Choroid plexus epithelial cell (primary cell): ENCODE measurements at places on chromosomes 11 and 22.
A peak's percentile ranks its signal among the peaks of the same experiment; 100 is the strongest.

DNA sequence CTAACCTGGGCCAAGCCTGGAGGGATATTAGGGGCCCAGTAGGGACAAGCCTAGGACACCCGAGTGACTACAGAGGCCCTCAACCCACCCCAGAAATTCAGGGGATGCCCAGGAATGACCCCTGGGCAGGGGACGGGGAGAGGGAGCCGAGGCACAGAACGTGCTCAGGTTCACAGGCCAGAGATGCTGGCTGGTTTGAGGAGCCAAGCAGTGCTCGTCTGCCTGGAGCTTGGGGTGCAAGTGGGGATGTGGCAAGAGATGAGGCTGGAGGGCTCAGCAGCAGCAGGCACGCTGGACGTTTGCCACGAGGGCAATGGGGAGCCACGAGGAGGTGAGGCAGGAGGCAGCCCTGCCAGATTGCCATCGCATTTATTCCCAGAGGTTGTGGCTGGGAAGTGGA lies 34.0 kb upstream of the EMID1 start:
- no peak for DNase-seq

GRCh38 chr11:64004590-64004984 lies 18.3 kb downstream of the OTUB1 start:
- DNase-seq: no peak

DNA sequence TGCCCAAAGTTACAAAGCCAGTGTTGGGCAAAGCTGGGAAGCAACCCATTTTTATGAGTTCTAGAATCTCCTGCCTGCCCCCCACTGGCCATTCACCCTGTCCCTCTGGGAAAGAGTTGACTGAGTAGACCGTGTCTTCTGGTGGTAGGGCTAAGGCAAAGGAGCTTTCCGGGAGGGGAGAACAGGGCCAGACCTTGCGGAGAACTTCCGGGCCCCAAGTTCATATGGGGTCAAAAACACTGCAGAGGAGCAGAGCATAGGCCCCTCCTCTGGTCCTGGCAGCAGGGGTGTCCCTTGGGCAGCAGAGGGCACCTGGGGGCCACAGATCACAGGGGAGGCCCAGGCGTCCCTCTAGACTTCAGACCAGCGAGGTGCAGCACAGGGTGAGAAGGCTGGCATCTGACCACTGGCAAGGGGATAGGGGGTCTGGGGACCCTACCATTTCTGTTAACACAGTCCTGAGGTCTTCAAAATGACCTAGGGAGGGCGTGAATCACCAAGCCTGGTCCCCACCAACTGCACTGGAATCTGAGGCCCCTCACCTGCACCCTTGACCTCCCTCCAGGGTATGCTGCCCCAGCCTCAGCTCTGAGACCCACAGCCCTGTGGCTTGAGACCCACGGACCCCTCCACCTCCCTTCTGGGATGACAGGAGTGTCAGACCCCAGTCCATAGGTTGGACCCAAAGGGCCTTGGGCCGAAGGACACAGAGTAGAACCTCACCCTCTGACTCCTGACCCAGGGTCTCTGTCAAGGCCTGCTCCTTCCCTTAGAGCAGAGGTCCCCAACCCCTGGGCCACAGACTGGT lies 1.3 kb upstream of the ARAP1 start:
- no peak for DNase-seq

DNA sequence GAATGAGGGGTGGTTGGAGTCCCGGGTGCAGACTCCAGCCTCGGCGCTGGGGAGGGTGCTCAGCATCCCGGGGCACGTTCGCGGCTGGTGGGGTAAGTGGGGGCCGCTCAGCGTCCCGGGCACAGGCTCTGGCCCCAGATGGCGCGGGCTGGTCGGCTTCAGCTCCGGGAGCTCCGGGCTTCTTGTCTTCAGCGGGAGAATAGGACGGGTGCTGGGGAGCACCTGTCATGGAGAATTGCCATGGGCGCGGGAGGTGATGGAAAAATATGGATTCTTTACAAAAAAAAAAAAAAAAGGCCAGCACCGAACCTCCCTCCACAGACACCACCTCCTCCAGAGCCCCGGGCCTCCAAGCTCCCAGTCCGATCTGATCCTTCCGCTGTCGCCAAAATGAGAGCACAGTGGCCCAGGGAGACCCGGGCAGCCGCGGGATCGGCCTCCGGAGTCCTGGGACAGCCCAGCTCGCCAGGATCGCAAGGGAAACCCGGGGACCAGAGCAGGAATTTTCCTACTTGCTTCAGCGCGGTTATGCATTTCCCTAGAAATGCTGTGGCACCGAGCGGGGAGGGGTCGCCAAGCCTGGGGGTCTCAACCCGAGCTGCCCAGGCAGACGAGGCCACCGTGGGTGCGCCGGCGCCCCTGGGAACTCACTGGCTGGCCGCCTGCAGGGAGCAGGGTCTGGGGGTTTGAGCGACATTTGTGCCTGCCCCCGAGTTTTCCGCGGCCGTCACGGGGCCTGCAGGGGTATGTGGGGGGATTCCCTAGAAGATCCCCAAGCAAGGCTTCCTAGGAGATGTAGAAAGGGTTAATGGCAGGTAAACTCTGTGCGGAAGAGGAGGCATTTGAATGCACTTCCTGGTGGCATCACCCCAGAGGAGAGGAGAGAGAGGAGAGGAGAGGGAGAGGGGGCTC lies 1336.9 kb downstream of the BRD1 start:
- no peak for DNase-seq

GRCh38 chr22:46346680-46347405 lies 11.3 kb downstream of the TRMU start:
- DNase-seq: no peak

DNA sequence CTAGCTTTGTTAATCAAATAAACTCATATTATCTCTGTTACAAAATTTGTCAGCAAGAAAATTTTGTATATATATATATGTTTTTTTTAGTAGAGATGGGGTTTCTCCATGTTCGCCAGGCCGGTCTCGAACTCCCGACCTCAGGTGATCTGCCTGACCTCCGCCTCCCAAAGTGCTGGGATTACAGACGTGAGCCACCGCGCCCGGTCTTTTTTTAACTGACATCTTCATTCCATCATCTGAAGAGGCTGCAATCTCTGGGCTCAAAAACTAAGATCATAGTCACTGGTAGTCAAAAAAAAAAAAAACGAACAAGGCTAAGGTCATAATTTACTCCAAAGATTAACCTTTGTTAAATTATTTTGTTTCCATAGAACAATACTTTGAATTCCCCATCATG lies 5.3 kb upstream of the KLHDC7B start:
- no peak for DNase-seq

DNA sequence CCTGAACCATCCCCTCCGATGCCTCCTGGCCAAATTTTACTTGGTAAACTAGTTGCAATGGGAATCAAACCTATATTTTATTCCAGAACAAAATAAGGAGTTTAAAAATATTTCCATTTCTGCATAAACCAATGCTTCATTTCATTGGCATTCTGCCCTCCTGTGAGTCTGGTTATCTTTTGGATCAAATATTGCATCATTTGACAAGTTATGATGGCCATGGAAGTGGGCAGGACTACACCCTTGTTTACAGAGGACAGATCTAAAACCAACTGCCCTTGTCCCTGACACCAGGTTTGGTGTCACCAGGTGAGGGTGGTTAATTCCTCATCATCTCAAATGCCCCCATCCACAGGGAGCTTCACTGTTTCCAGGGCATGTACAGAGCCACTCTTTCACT lies 28.2 kb upstream of the E2F8 start:
- DNase-seq: no peak

DNA sequence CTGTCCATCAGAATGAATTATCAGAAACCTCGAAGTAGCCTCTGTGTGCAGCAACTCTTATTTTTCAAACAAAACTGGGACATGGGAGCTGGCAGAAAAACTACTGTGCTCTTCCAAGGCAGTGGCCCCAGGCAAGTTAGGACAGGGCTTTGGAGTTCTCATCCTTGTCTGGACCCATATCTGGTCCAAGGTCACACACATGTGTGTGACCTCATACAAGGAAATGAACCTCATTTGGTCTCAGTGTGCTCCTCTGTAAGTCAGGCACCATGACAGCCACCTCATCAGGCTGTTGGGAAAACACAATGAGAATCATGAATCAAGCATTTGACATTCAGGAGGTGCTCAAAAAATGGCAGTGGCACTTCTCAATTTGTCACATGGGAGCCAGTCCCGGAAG lies 25.8 kb downstream of the LARGE1 start:
- no peak for DNase-seq

DNA sequence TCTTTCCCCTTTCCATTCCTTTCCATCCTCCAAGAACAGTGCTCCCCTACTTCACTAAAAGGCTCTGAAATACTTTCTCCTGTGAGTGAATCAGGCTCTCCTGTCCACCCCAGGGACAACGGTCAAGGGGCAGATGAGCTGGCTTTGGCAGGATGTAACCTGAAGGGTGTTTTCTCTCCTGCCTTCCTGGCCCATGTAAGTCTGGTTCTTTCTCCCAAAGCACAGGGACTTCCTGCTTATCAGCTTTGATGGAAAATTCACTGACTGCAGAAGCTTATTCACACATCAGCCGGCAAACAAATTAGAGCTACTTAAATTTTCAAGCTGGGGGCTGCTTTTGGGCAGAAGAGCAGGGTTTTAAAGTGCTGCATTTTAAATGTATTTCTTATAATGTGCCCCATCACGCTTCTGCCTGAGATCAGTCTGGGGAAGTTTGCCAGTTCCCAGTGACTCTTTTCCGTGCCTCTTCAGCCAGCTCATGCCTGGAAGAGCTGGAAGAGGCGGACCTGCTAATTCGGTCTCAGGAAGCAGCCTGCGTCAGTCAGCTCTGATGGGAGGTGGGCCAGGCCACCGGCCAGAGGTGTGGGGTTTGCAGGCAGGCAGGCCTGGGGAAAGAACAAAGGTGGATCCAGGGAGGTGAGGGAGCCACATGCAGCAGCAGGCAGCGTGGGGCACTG lies 140.4 kb upstream of the TBCEL start:
- no peak for DNase-seq

DNA sequence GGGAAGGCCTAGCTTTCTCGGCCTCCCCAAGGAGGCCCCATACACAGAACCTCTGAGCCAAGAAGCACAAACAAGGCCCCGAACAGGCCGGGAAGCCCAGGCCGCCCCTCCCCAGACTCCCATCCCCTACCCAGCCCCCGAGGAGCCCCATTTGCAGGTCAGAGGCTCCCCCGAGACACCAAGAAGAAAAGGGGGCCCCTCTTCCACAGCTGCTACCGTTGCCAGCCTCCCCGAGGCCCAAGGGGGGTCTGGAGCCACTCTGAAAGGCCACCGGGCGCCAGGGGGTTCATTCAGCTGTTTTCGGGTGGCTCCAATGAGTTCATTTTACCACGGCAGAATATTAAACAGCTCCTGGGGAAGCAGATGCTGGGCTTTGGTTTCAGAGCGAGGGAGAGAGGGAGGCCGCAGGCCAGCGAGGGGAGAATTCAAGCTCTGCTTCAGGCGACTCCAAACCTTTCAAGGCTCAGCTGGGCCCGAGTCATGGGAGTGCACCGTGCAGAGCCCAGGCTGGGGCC lies 28.5 kb downstream of the MN1 start:
- no peak for DNase-seq

DNA sequence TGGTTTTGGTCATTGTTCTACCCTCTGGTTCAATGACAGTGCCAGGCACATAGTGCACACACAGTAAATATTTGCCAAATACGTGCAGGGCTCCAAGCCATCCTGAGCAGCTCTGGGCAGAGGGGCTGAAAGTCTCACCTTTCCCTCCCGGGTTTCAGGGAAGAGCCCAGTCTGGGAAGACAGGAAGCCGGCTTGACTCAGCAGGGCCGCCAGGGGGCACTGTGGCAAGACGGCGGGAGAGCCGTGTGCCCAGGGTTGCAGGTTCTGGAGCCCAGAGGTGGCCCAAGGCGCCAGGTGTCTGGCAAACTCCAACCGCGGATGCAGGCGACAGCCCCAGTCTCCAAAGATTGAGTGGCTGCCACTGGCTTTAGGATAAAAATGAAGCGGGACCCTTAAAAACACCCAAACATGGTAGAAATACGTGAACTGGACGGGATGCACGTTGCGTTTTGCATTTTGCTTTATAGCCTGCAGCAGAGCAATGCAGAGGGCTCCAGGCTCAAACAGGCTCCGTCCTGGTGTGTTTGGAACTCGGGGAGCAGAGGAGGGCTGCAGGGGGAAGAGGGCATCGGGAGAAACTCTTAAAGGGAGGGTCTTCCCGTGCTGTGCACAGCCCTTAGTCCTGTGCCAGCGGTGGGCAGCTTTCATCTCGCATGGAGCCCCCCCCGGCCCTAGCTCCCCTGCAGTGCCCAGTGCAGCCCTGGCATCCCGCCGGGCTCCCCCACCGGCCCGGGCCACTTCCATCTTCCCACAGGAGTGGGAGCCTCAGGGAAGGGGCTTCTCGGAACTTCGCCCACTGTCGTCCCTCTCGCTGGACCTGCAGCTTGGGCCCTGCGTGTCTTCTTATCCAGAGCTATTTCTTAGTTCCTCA lies 10.7 kb downstream of the KRTAP5-5 start:
- peak; percentile 37 for DNase-seq

DNA sequence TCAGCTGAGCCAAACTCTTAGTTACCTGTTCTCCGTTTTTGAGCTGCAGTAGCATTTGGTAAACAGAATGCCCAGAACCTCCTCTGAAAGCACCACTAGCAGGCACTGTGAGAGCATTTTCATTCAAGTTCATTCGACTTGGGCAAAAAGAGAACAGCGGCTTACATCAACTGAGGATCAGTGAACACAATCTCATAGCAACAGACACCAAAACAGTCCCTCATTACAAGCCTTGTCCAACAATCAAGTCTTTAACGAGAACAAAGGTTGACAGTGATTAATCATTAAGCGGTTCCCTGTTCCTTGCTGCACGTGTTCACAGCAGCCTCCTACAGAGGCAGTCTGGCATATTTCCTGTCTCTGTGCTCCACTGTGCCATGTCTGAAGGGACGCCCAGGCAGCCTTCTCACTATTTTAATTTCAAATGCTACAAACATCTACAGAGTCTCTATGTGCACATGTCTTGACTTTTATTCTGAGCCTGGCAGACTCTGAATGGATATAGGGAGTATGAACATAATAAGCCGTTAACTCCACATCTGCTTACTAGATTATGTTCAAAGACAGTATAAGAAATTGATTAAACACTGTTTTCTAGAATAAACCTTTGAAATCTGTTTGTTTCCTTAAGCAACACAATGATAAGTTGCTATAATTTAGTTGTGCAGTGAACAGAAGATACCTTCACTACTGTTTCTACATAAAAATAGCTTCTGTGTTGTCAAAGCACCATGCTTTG lies 88.3 kb upstream of the MTMR2 start:
- DNase-seq: peak; percentile 89

DNA sequence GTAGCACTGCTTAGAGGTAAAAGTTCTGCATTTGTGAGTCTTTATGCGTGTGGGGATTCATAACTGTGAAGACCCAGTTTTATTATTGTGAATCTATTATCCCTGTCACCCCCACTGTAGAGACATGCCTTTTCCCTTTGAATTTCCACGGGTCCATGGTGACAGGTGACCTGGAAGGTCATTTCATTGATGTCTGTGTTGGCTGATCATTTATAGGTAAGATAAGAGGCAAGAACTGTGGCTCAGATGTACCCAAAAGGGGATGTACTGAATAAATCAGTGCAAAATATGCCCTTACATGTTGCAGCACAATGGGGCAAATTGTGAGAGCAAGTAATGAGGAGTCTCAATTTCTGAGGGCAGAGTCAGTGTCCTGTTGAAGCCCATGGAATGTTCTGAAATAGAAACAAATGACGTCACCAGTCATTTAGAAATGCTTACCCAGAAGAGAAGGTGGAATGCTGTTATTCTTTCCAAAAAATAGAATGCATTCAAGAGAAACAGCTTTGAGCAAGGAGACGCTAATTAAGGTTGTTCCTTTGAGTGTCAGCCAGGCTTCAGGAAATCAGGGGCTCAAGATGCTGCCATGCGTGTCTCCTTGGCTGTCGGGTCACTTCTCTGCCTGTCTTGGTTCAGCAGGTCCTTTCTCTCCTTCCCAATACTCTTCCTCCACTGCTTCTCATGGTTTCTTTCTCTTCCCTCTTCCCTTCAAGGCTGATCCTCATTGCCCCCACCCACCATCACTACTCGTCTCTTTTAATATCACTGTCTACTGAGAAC lies 118.7 kb upstream of the E2F8 start:
- peak; percentile 75 for DNase-seq
